ENCODE measurements at places on chromosomes 3 and 15.

DNA sequence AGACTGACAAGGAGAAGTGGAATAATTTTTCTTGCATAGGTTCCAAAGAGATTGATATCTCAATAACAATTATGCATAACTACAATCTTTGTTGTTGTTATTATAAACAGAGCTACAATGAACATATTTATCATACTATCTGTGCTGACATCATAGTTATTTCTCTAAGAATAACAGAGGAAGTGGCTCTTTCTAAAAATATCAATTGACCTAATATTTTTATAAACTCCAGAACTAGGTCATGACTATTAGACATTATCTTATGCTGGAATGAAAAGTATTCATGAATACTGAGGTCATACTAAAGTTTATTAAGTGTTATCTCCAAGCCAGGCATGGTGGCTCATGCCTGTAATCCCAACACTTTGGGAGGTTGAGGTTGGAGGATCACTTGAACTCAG, 114.1 kb downstream of the DCLK3 start:
- no peak for DNase-seq

GRCh38 chr3:184380185-184380626, 352 bp downstream of the CHRD start:
- no peak for DNase-seq

- no peak for DNase-seq
Observed at GRCh38 chr3:165788531-165788930, 48.7 kb downstream of the BCHE start.

DNA sequence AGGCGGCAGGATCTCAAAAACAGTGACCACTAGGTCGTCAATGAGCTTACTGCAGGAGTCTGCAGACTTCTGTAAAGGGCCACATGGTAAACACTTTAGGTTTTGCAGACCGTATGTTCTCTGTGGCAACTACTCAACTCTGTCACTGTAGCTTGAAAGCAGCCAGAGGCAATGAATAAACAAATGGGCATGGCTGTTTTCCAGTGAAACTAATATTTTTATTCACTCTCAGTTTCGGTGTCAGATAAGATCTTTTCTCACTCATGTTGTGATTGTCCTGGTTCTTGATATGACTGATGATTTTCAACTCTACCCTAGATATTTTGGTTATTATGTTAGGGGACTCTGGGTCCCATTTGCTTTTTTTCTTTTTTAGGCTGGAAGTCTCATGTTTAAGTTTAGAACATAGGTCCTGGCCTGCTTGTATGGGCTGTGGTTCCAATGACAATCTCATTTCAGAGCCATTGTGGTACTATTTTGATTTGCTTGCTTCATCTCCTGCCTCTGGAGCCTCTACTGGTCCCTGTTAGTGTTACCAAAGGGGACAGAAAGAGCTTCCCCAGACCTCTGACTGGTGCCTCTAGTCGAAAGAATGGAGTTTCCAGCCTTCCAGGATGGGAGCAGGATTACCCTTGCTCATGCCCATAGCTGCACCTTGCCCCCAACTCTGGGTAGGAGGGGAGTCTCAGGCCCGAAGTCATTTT, 222.0 kb downstream of the STT3B start:
- DNase-seq = no peak

DNA sequence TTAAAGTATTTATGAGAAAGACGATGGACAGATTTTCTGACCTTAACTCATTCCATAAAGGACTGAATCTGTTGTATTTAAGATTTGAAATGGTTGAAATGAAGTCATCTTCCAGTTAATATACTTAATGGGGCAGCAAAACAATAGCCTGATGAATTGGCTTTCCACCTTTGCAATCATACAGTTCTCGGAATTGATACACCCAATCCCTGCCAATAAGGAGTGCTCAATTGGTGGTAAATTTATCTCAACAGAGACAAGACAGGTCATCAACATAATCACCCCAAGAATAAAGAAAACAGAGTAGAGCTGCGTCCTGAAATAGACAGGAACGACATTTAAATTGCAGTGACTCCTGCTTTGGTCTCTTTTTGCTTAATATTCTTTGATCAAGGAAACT, 11.2 kb downstream of the ANXA2 start:
- DNase-seq = no peak

Data from stimulated activated CD8-positive, alpha-beta memory T cell treated with anti-CD3 and anti-CD28 coated beads, Interleukin-4, amount 100 ng/mL, for 1 hour (primary cell).